ENCODE measurements at places on chromosomes 3 and 15.

DNA sequence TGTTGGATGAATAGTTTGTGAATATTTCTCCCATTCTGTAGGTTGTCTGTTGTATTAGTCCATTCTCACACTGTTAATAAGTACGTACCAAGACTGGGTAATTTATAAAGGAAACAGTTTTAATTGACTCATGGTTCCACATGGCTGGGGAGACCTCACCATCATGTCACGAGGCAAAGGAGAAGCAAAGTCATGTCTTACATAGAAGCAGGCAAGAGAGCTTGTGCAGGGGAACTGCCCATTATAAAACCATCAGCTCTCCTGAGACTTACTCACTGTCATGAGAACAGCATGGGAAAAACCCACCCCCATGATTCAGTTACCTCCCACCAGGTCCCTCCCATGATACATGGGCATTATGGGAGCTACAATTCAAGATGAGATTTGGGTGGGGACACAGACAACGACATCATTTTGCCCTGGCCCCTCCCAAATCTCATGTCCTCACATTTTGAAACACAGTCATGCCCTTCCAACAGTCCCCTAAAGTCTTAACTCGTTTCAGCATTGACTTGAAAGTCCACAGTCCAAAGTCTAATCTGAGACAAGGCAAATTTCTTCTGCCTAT is 133.2 kb downstream of the LMLN start:
- DNase-seq: no peak

DNA sequence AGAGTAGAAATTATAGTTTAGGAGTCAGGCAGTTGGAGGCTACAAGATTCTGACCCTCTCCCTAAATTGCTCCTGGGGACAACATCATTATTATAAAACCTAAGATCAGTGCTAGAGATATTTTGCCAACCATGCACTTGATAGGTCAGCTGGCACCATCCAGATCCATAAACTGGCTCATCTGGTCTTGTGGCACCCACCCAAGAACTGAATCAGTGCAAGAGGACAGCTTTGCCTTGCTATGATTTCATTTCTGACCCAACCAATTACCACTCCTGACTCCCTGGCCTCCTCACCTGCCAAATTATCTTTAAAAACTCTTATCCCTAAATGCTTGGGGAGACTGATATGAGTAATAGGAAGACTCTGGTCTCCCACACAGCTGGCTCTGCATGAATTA is 461.1 kb upstream of the TGFBR2 start:
- no peak for DNase-seq

DNA sequence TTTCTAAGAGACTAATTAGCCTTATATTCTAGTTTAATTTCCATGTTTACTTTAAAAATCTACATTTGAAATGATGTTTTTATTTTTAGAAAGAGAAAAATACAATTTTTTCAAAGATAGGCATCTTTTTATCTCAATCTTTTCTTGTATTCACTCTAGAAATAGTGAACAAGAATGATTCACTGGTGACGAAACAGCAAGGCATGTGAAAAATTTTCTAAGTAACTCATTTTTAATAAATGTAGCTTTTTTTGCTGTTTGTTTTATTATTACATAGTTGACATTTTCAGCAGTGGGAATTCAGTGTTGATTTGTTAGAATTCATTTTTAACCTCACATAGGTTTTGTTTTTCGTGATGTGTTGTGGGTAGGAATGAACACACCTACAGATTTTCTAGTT is 1226.4 kb downstream of the NSUN3 start:
- DNase-seq: no peak

GRCh38 chr3:195540027-195540426 is 3.1 kb downstream of the PPP1R2 start:
- DNase-seq: no peak

- DNase-seq: no peak
Observed at GRCh38 chr3:120559242-120560061, 36.7 kb upstream of the NDUFB4 start.

GRCh38 chr3:9945358-9945757 is 6.8 kb downstream of the PRRT3 start:
- no peak for DNase-seq
